ENCODE measurements at places on chromosomes 1 and 21.

DNA sequence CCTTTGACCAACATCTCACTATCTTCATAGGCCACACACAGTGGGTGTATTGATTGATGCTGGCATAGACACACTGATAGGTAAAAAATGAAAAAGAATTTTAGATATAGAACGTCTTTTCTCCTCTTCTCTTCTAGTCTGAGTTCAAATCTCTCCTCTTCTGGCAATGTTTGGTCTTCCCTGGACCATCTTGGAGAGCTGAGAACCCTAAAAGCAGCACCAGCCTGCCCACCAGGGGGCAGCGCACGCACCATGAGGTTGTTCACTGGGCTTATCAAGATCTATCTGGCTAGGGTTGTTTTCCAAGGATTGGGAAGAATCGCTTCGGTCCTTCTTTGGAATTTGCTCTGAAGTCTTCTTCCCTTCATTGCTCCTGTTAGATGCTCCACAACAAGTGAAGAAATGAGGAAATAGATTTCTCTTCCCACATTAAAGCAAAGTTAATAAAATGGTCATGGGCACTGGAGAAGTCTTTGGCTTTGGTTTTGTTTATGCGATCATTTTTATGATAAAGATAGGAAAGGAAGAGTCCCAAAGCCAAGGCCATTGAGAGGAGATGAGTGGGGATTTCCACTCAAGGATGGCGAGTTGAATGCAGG, 104.0 kb upstream of the OLIG2 start:
- DNase-seq: no peak

GRCh38 chr1:23868557-23869016, 497 bp upstream of the FUCA1 start:
- no peak for DNase-seq

DNA sequence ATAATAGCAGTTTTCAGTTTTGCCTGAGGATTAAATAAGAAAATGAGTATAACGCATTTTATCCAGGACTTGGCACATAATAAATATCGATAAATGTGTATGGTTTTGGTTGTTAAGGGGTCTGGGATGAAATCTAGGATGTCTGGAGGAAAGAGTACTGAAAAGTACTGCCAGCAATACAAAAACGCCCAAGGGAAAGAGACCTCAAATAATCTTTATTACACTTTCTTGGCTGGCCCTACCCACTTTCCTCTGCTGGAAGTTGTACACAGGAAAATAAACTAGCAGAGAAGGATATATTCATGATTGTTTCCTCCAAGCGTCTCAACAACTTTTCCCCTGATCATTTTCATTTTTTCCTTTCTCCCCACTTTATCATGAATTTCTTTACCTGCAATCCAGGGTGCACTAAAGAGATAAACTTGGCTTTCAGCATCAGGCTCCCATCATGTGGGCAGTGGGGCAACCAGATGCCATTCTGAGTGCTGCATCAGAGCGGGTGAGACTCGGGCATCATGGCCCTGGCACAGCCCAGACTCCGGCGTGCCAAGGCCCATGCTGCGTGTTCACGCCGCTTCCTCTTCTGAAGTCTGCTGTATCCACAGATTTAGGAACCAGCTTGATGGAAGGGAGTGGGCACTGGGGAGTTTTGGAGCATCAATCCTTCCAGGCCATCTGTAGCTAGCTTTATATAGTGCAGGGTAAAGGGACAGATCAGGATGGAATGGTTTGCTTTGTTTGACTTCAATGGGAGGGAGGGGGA, 35.8 kb upstream of the PLXNA2 start:
- no peak for DNase-seq

GRCh38 chr1:202068596-202068995, 54.1 kb upstream of the GPR37L1 start:
- no peak for DNase-seq

- peak; percentile 62 for DNase-seq
These were observed 1.2 kb downstream of the AGPAT3 start for GRCh38 chr21:43866260-43866629.

DNA sequence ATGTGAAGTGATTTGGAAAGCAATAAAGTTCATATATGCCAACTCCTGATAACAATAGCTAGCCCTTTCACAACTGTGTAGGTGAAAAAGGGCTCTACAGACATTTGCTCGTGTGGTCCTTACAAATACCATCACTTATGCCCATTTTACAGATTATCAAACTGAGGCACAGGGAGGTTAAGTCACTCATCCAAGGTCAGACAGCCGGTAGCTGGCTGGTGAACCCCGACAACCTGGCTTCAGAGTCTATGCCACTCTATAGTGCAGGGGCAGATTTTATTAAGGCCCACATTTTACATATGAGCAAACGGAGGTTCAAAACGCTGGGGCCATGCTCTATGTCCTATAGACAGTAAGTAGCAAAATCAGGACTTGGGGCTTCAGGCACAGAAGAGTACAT, 280.5 kb downstream of the RRAGC start:
- DNase-seq: no peak

- DNase-seq: peak; percentile 50
These were observed 26.6 kb upstream of the HPDL start for GRCh38 chr1:45299981-45300668.

GRCh38 chr1:225561675-225562074, 91.2 kb downstream of the ENAH start:
- no peak for DNase-seq

- DNase-seq: no peak
These were observed 2.4 kb upstream of the ELF3 start for GRCh38 chr1:202007805-202008489.

DNA sequence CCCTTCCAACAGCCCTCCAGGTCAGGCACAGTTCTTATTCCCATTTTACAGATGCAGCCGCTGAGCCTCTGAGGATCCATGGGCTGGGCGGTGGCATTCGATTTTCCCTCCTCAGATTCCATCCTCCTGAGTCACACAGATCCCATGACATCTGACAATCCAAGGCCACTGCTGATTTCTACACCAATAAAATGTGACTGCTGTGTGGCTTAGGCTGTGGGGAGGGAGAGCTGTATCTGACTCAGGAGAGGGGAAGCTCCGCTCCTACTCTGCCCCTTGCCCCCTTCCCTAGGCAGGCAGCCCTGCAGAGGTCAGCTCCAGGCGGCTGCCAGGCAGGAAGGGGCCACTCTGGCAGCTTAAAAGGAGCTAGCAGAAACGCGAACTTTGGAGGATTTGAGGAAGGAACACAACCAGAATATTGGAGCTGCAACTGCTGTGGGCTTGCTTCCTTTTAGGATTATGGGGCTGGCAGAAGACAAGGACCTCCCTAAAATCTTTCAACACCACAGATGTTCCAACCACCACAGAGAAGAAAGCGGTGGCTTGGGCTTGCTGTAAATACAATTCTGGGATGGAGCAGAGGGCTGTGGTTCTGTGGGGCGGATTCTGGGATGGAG, 50.0 kb downstream of the MRPL37 start:
- peak; percentile 80 for DNase-seq

DNA sequence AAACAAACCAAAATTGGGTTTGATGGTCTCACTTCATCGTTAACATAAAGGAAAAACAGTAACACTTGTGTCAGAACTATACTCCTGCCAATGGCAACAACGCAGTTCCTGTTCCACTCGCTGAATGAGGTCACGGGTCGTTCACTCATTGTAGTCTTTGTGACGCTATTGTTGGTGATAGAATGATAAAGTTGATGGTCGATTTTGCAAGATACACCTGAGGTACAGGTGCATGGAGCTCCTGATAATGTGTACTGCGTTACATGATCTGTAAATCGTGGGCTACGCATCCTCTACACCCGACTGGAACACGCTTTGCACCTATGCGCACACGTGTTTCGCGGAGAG, 391 bp upstream of the CENPS start:
- DNase-seq: no peak

DNA sequence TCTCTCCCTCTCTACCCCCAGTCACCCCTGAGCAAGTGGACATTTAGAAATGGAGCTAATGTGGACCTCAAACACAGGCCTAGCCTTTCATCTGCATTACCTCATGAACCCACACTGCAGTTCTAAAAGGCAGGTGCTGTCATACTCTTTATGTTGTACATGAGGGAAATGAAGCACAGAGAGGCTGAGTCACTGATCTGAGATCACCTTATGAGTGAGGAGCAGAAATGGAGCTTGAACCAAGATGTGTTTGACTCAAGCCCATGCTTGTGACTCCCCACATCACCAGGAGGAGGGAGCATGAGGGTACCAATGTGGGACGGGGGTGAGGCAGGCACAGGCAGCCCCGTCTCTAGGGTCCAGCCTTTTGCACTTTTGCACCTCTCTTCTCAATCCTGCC, 702.8 kb downstream of the PTPRU start:
- no peak for DNase-seq

GRCh38 chr21:44758781-44759627, 42.6 kb downstream of the UBE2G2 start:
- no peak for DNase-seq

DNA sequence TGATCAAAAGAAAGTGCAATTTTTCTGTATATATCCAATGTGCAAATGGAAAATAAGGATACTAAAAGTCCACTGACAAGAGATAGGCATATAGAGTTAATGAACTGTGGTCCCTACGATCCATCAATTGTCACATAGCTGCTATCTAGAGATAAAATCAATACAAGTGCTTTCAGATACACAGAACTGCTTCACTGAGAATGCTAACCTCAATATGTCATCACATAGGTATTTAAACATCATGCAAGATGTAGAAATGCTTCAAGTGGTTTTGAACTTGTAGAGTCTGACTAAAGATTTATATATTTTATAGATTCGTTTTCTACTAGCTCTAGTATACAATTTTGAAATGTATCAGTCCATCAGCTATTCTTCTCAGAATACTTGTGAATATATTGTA, 1604.7 kb downstream of the PLA2G4A start:
- no peak for DNase-seq

- DNase-seq: no peak
These were observed 292.4 kb downstream of the GRIK1 start for GRCh38 chr21:29647353-29647781.

DNA sequence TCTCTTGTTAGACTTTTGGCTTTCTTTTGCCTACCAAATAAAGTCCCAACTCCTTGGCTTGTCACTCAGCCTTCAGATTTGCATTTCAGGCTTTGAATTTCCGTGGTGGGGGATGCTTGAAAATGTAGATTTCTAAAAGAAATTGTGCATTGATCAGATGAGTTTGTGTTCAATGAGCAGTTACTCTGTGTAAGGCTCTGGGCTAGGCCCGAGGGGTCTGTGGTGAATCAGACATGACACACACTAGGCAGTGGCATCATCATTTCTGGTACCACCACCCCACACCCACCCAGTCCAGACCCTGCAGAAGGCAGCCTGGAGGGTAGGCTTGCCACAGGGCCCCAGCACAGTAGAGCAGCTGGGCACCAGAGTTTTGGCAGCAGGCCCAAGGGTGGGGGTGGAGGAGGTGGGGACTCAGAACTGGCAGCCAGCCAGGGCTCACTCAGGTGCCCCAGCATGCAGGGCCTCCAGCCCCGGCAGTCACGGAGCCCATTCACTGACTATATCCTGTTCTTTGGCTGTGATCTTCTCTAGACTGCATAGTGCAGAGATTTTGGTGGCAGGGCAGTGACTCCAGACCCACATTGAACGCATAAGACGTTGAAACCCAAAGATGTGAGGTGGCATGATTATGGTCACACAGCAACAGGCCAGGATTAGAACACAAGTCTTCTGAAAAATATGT, 97.2 kb upstream of the ARTN start:
- peak; percentile 64 for DNase-seq

DNA sequence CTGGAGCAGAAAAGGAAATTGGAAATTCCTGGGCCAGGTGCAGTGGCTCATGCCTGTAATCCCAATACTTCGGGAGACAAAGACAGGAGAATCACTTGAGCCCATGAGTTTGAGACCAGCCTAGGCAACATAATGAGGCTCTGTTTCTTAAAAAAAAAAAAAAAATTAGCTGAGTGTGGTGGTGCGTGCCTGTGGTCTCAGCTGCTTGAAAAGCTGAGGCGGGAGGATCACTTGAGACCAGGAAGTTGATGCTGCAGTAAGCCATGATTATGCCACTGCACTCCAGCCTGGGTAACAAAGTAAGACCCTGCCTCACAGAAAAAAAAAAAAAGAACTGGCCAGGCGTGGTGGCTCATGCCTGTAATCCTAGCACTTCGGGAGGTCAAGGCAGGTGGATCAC, 56.7 kb downstream of the SRSF11 start:
- no peak for DNase-seq

DNA sequence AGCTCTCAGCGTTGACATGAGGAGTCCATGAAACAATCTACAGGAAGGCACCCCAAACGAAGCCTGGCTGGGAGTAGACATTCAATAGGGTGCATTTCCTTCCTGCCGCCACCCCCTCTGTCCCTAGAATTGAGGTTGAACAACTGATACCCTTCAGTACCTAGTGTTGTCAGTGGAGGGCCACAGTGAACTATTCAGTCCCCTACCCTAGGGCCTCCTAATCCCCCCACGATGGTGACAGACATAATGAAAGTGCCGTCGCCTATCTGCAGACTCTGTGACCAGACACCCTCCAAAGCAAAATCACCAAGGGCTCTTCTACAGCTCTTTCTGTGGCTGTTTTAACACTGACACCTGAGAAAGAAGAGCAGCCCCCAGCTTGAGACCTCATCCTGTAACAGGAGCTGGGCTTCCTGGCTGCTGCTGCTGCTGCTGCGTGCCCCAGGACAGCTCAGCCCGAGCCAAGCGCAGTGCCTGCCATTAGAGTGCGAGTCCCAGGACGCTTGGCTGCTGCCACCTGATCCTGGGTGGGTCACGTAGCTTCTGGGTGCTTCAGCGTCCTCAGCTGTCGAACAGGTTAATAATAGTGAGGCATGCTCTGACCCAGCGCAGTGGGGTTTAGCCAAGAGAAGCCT, 183.0 kb downstream of the ZBTB18 start:
- no peak for DNase-seq

DNA sequence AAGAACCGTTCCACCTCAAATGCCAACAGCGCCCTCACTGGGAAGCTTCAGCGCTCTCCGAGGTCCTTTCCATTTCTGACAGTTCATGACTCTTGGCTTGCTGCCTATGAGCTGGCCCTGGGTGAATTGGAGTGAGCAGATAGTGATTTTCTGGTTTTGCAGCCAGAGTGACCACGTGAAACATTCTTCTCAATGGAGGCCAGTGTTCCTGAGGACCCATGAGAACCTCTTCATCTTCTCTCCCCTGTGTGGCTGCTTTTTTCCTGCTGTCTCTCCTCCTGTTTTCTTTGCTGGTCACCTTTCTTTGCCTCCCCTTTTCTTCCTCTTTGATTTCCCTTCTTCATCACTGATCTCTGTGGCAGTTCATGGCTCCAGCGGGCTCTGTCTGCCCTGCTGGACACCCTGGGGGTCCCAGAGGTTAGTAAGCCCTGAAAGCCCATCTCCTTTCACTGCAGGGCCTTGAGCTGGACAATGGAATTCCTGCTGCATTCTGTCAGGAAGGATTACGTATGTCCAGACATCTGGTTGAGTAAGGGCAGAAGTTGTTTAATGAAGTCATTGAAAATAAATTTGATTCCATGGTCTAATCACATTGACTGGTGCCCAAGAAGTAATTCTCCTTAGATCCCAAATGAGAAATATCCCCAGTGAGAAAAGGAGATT, 29.9 kb downstream of the VASH2 start:
- DNase-seq: no peak

GRCh38 chr1:236959112-236959511, 45.1 kb downstream of the MT1HL1 start:
- no peak for DNase-seq
